ENCODE measurements at places on chromosomes 6 and 20. TPM values are rescaled to one million over a fixed set of nuclear protein-coding genes. Genes with fewer than 3 reads are reported as not detected.

Gene RUNX2
- 12.7 TPM for total RNA-seq

Gene CST7
- 127 TPM for total RNA-seq

Gene ASIP
- not detected for total RNA-seq

Gene CDSN
- total RNA-seq: not detected

Gene MDN1
- total RNA-seq: 74.6 TPM

Gene GSTA3
- not detected for total RNA-seq

Gene STX11
- 24.7 TPM for total RNA-seq

Gene LAMA4
- not detected for total RNA-seq

Gene PRND
- not detected for total RNA-seq

Gene LBP
- not detected for total RNA-seq

Gene MTCH1
- 127 TPM for total RNA-seq

Gene WFDC2
- not detected for total RNA-seq

Gene SLC22A7
- total RNA-seq: not detected

Gene WFDC10B
- not detected for total RNA-seq

Gene PNPLA1
- total RNA-seq: not detected

Gene NNAT
- total RNA-seq: 0.29 TPM

Gene BCAS1
- not detected for total RNA-seq

Gene LY6G6C
- total RNA-seq: not detected

Gene KLC4
- total RNA-seq: 12.7 TPM

Gene CALHM5
- not detected for total RNA-seq

Gene C6orf52
- 3.6 TPM for total RNA-seq

Gene RGS17
- total RNA-seq: not detected

Gene PAX1
- not detected for total RNA-seq

Gene OPRM1
- not detected for total RNA-seq

Gene ZSCAN31
- total RNA-seq: 1.0 TPM

Gene MICA
- 11.5 TPM for total RNA-seq

Gene LIN28B
- not detected for total RNA-seq

Gene GGTLC1
- not detected for total RNA-seq

Gene BHLHE23
- not detected for total RNA-seq

Gene NR2E1
- not detected for total RNA-seq

Gene IL17A
- total RNA-seq: not detected

Gene BANF2
- total RNA-seq: not detected

Gene SLPI
- total RNA-seq: not detected

Gene TBC1D32
- 7.9 TPM for total RNA-seq

Gene GJE1
- total RNA-seq: not detected

Gene GDAP1L1
- 0.08 TPM for total RNA-seq

Gene SLC39A7
- total RNA-seq: 67.1 TPM

Gene HLA-DMB
- 2.8 TPM for total RNA-seq

Gene C2
- 1.6 TPM for total RNA-seq

Gene SEMG1
- total RNA-seq: not detected

Measured in activated T-helper 1 cell treated with anti-CD3 and anti-CD28 coated beads, Interleukin-12 subunit alpha, Interleukin-12 subunit beta, Interleukin-2, Interleukin-4 antibody, amounts not matched to agents 30 ng/mL and 10 ng/mL and 1 ng/mL, durations not matched to agents 14 hours and 24 hours and 36 hours (primary cell).